B cell (primary cell): ENCODE measurements at places on chromosomes 6 and 20. TPM values are rescaled to one million over a fixed set of nuclear protein-coding genes. Genes with fewer than 3 reads are reported as not detected.
A peak's percentile ranks its signal among the peaks of the same experiment; 100 is the strongest.

- DNase-seq = no peak
- peaks cover 9% of the 10 kb centered on the region for H3K27me3 ChIP-seq
- H3K27ac ChIP-seq = no peak overlapping the region
- no peaks in the 10 kb centered on the region for H3K36me3 ChIP-seq
Measured at GRCh38 chr20:31827059-31827458, 7.9 kb downstream of the MYLK2 start.

GRCh38 chr6:91155129-91155785 is 568.4 kb upstream of the MAP3K7 start:
- H3K27me3 ChIP-seq = no peaks in the 10 kb centered on the region
- H3K36me3 ChIP-seq = no peaks in the 10 kb centered on the region
- no peak overlapping the region for H3K4me3 ChIP-seq
- H3K27ac ChIP-seq = no peak overlapping the region
- peak; percentile 14 for DNase-seq

GRCh38 chr6:111661541-111662061 is 55.9 kb upstream of the TRAF3IP2 start:
- H3K27ac ChIP-seq = no peak overlapping the region
- peaks cover 5% of the 10 kb centered on the region for H3K4me1 ChIP-seq
- no peaks in the 10 kb centered on the region for H3K36me3 ChIP-seq
- no peak overlapping the region for H3K4me3 ChIP-seq

DNA sequence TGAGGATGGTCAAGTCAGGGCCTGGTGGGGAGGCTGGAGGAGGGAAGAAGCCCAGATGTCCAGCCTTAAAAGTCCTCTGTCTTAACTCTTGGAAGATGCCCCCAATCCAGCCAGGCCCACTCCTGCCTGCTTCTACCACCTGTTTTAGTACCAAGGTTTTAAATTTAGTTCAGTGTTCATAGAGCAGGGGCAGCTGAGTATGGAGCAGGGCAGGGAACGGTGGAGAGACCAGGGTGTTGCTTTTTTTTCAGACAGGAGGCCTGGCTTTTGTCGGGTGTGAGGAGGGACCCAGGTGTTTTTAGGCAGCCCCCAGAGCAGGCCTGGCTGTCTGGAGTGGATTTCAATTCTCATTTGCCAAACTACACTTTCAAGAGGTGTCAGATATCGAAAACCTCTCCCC is 278.8 kb downstream of the CDC5L start:
- no peak for DNase-seq
- no peak overlapping the region for H3K4me3 ChIP-seq
- H3K27ac ChIP-seq = no peak overlapping the region

GRCh38 chr6:7201732-7202541 is 94.2 kb downstream of the RREB1 start:
- peak; percentile 87 for DNase-seq
- no peaks in the 10 kb centered on the region for H3K36me3 ChIP-seq
- H3K4me1 ChIP-seq = peaks cover 40% of the 10 kb centered on the region
- H3K4me3 ChIP-seq = no peak overlapping the region

- no peaks in the 10 kb centered on the region for H3K36me3 ChIP-seq
- H3K4me3 ChIP-seq = no peak overlapping the region
- no peaks in the 10 kb centered on the region for H3K27me3 ChIP-seq
- H3K27ac ChIP-seq = no peak overlapping the region
Measured at GRCh38 chr6:168261234-168261633, 58.3 kb downstream of the DACT2 start.

GRCh38 chr20:23296841-23297701 is 53.5 kb upstream of the NXT1 start:
- no peaks in the 10 kb centered on the region for H3K27me3 ChIP-seq
- H3K4me1 ChIP-seq = no peaks in the 10 kb centered on the region
- no peak overlapping the region for H3K27ac ChIP-seq
- no peak overlapping the region for H3K4me3 ChIP-seq
- no peaks in the 10 kb centered on the region for H3K36me3 ChIP-seq
- DNase-seq = no peak

DNA sequence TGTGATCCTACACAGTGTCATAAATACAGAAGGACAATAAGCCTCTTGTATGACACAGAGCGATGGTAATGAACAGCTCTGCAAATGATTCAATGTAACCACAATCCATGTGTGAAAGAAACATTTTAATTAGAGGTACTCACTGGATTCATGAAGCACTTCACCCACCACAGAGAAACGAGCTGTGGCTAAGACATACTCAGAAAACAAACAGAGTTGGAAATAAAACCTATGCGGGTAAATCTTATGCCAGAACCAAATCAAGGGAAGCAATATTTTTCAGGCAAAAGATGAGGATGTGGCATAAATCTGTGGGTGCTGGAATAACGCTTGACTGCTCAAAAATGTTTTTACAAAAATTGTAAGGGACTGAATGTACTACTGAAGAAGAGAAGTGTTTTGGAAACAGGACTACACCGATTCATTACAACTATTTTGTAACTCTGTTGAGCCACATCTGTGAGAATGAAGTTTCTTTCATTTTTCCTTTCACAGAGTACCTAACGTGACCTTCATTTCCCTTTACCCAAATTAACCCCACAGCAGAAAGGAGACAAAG is 112.1 kb downstream of the WDR27 start:
- DNase-seq = peak; percentile 78
- no peaks in the 10 kb centered on the region for H3K27me3 ChIP-seq
- H3K4me3 ChIP-seq = no peak overlapping the region
- H3K27ac ChIP-seq = peak overlapping the region; percentile 87

DNA sequence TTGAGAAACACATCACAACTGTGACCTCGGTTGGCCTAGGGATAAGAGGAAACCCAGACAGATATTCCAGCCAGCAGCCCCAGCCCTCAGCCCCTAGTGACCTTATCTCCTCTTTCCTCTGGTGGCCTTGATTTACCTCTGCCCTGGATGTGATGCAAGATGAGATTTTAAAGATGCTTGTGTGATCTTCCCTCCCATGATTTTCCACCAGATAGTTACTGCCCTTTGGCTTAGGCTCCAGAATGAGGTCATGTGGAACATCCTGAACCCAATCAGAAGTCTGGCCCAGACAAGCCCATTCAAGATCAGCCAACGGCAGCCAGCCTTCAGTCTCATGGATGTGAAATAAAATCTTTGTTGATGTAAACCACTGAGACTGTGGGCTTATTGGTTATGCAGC is 104.0 kb downstream of the BANF2 start:
- no peaks in the 10 kb centered on the region for H3K27me3 ChIP-seq
- H3K4me3 ChIP-seq = no peak overlapping the region
- no peak for DNase-seq
- H3K4me1 ChIP-seq = no peaks in the 10 kb centered on the region
- H3K36me3 ChIP-seq = no peaks in the 10 kb centered on the region
- H3K27ac ChIP-seq = no peak overlapping the region

GRCh38 chr6:3433005-3433404 is 23.8 kb downstream of the SLC22A23 start:
- no peaks in the 10 kb centered on the region for H3K27me3 ChIP-seq
- no peaks in the 10 kb centered on the region for H3K36me3 ChIP-seq
- H3K27ac ChIP-seq = no peak overlapping the region
- DNase-seq = no peak
- H3K4me3 ChIP-seq = no peak overlapping the region

GRCh38 chr6:166960609-166960978 is 4.2 kb upstream of the RNASET2 start:
- H3K27ac ChIP-seq = peak overlapping the region; percentile 98
- no peak for DNase-seq
- H3K27me3 ChIP-seq = no peaks in the 10 kb centered on the region

DNA sequence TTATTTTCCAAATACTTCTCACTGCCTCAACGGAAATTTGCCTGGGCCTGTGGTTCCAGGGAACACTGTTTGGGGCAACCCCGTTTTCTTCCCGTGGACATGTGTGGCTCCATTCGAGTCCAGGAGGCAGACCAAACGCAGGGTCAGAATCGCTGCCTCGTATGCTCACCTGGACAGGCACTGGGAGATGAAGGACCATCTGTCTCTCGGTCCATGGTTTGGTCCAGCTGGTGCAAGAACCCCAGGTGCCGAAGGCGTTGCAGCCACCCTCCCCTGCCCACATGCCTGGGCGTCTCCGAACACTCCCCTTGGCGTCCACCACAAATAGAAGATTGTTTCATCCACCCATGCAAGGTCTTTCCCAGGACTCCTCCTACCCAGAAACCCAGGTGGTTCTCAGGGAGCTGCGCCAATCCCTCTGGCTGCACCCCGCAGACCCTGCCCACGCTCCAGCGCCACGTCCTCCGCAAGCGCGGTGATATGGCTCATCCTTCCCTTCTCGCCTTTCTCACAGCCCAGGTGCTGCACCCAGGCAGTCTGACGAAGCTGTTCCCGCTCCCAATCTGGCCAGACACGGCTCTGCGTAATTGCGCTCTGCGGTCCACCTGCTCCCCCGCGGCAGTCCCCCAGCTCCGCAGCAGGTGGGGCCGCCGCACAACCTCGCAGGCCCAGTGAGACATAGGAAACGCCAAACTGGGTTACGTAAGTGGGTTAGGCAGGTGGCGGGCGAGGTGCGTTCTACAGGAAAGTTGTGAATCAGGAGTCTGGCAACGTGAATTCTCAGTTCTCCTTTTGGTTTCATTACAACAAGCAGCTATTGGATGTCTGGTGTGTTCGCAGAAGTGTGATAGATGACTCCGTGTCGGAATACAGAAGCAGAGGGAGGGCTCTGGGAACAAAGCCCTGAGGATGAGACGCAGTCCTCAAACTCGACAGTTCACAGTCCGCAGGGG is 146.2 kb upstream of the ECI2 start:
- H3K4me3 ChIP-seq = peak overlapping the region; percentile 16
- peak; percentile 91 for DNase-seq
- H3K27ac ChIP-seq = no peak overlapping the region
- no peaks in the 10 kb centered on the region for H3K27me3 ChIP-seq
- peaks cover 9% of the 10 kb centered on the region for H3K4me1 ChIP-seq

- no peak overlapping the region for H3K27ac ChIP-seq
- no peaks in the 10 kb centered on the region for H3K27me3 ChIP-seq
- no peak overlapping the region for H3K4me3 ChIP-seq
- H3K4me1 ChIP-seq = no peaks in the 10 kb centered on the region
- no peak for DNase-seq
Measured at GRCh38 chr6:106377061-106377540, 16.6 kb downstream of the CRYBG1 start.

- no peaks in the 10 kb centered on the region for H3K27me3 ChIP-seq
- H3K27ac ChIP-seq = no peak overlapping the region
- no peak for DNase-seq
- no peak overlapping the region for H3K4me3 ChIP-seq
- H3K36me3 ChIP-seq = no peaks in the 10 kb centered on the region
Measured at GRCh38 chr6:113607821-113608545, 249.2 kb upstream of the MARCKS start.

DNA sequence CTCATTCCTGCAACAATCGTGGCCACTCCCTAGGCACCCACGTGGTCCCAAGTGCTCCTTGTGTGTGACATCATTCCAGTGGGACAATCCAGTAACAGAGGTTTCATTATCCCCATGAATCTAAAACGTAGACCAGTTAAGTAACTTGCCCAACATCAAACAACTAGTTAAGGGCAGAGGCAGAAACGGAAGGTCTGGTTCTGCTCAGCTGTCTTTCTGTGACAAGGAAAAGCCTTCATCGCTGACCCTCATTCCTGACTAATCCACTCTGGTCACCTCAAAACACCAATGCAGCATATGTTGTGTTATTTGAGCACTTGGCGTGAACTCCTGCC is 261.4 kb upstream of the JARID2 start:
- no peak overlapping the region for H3K27ac ChIP-seq
- H3K4me1 ChIP-seq = peaks cover 4% of the 10 kb centered on the region
- DNase-seq = no peak
- H3K27me3 ChIP-seq = no peaks in the 10 kb centered on the region
- no peak overlapping the region for H3K4me3 ChIP-seq
- no peaks in the 10 kb centered on the region for H3K36me3 ChIP-seq

- peak; percentile 79 for DNase-seq
- peaks cover 54% of the 10 kb centered on the region for H3K4me1 ChIP-seq
- no peaks in the 10 kb centered on the region for H3K36me3 ChIP-seq
- no peaks in the 10 kb centered on the region for H3K27me3 ChIP-seq
Measured at GRCh38 chr20:58308680-58309527, 611 bp upstream of the RAB22A start.

DNA sequence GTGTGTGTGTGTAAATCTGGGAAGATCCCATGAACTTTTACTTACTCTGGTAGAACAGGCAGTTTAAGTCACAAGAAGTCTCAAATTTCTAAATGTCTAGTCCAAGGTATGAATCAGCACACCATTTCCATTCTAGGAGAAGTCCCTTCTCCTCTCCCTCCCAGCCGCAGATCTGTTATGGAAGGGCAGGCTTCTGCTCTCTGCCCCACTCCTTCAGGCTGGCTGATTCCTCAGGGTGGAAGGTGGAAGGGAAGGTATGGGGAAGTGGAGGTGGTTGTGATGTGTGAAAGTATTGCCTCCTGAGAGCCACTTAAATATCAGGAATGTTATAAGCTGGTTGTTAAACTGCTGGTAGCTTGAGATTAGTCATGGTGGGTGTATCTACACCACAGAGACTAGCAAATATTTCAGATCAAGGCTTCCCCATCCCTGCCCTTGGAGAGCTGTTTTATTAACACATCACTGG is 44.5 kb upstream of the LAMA4 start:
- H3K4me3 ChIP-seq = no peak overlapping the region
- H3K27me3 ChIP-seq = no peaks in the 10 kb centered on the region
- H3K36me3 ChIP-seq = no peaks in the 10 kb centered on the region
- H3K4me1 ChIP-seq = no peaks in the 10 kb centered on the region
- H3K27ac ChIP-seq = no peak overlapping the region
- DNase-seq = no peak

GRCh38 chr6:5084360-5084780 is 771 bp upstream of the PPP1R3G start:
- H3K27ac ChIP-seq = no peak overlapping the region
- no peaks in the 10 kb centered on the region for H3K27me3 ChIP-seq
- peaks cover 27% of the 10 kb centered on the region for H3K4me1 ChIP-seq
- no peak for DNase-seq
- no peak overlapping the region for H3K4me3 ChIP-seq

- H3K27me3 ChIP-seq = peaks cover 3% of the 10 kb centered on the region
- H3K4me1 ChIP-seq = peaks cover 17% of the 10 kb centered on the region
- no peak overlapping the region for H3K27ac ChIP-seq
Measured at GRCh38 chr20:35603695-35604448, 11.8 kb upstream of the SPAG4 start.

GRCh38 chr6:130520801-130521200 is 155.0 kb downstream of the TMEM200A start:
- H3K27me3 ChIP-seq = no peaks in the 10 kb centered on the region
- no peak overlapping the region for H3K4me3 ChIP-seq
- H3K4me1 ChIP-seq = peaks cover 14% of the 10 kb centered on the region
- H3K36me3 ChIP-seq = no peaks in the 10 kb centered on the region

The SMIM13 gene
- 5.5 and 7.0 TPM in 2 replicates for total RNA-seq

The SIGLEC1 gene
- total RNA-seq = 0.15 TPM in 2 replicates

The OPN5 gene
- not detected in 2 replicates for total RNA-seq

The ZNF341 gene
- total RNA-seq = 9.1 and 9.9 TPM in 2 replicates

The CCN2 gene
- 0.81 and 1.0 TPM in 2 replicates for total RNA-seq

The CD93 gene
- total RNA-seq = 0.10 and 0.12 TPM in 2 replicates

The LRRN4 gene
- not detected in 2 replicates for total RNA-seq

The FRK gene
- 0.07 TPM in 2 replicates for total RNA-seq

The ULBP1 gene
- total RNA-seq = 0.12 and 0.19 TPM in 2 replicates

The SLC35A1 gene
- 15.1 and 15.6 TPM in 2 replicates for total RNA-seq
